ENCODE measurements at places on chromosomes 16 and 17. TPM values are rescaled to one million over a fixed set of nuclear protein-coding genes. Genes with fewer than 3 reads are reported as not detected.

NPB gene
- total RNA-seq: 0.54 TPM

GRCh38 chr17:385178-385835, 32.7 kb upstream of the RPH3AL start:
- no peaks in the 10 kb centered on the region for H3K36me3 ChIP-seq
- H3K27me3 ChIP-seq: no peaks in the 10 kb centered on the region
- no peaks in the 10 kb centered on the region for H3K4me1 ChIP-seq
- peak; percentile 84 for DNase-seq
- H3K4me3 ChIP-seq: peak overlapping the region; percentile 59

- no peak overlapping the region for H3K4me3 ChIP-seq
- no peaks in the 10 kb centered on the region for H3K36me3 ChIP-seq
Observed at GRCh38 chr17:35069311-35069710, 5.8 kb upstream of the RFFL start.

DNA sequence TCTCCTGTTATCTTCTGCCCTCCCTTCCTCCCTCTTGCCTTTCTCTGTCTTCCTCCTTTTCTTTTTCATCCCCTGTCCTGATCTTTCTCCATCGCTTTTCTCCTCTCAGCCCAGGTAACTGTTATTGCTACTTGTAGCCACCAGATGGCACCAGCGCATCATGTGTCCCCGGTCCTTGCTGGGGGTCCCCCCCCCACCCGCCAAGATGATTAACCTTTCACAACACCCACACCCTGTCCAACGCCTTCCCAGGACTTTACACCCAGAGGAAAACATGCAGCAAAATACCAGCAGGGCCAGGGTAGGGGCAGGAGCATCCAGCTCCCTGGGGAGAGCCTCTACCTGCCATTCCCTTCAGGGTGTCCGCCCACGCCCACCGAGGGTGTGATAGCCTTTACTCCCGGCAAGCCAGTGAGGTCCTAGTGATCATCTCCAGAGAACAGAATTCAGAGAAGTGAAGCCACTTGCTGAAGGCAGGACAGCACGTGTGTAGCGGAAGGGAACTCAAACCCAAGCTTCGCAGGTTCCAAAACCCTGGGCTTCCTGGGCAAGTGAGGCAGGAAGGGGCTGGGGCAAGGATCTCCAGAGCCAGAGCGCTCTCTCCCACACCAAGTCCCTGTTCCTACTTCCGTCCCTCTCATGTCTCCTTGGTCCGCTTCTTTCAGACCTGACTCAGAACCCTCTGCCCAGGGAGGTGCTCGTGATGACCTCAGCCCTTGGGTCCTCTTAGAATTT, 13.4 kb upstream of the TAC4 start:
- H3K4me3 ChIP-seq: no peak overlapping the region
- no peaks in the 10 kb centered on the region for H3K36me3 ChIP-seq
- no peaks in the 10 kb centered on the region for H3K27me3 ChIP-seq
- peaks cover 8% of the 10 kb centered on the region for H3K4me1 ChIP-seq

Data from psoas muscle (tissue), 8 donors.